Renal pelvis (tissue), 12 donors: ENCODE measurements at places on chromosomes 5 and 9. TPM values are rescaled to one million over a fixed set of nuclear protein-coding genes. Genes with fewer than 3 reads are reported as not detected.

- DNase-seq, result no peak
Measured at GRCh38 chr5:126373375-126374108, 49.7 kb upstream of the GRAMD2B start.

- no peak for DNase-seq
Measured at GRCh38 chr9:117249799-117250198, 165.1 kb downstream of the ASTN2 start.

CMYA5 gene
- polyA plus RNA-seq, result 17.7 TPM

DNA sequence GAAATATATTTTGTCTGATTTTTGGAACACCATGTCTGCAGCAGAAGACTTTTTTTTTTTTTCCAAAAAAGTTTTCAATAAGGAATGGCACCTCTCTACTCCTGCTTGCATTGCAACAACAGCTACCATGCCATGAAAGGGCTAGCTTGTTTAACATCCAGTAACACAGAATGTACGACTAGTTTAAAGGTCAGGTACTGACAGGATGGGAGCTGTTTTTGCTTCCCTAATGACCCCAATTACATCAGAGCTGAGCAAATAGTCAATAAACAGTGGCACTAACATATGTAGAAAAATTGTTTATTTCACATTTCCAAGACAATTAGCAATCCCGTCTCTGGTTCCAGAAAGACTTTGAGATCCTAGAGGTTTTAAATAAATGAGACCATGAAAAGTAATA, 693.8 kb downstream of the NR2F1-AS1 start:
- no peak for DNase-seq

- no peak for DNase-seq
Measured at GRCh38 chr9:33436445-33436844, 10.9 kb downstream of the AQP3 start.

UBTD2 gene
- 58.3 TPM for polyA plus RNA-seq

TIMD4 gene
- 0.46 TPM for polyA plus RNA-seq

TUSC1 gene
- polyA plus RNA-seq, result 17.4 TPM

- DNase-seq, result no peak
Measured at GRCh38 chr5:125578551-125578950, 832.1 kb upstream of the ZNF608 start.

GRCh38 chr5:92409134-92409533, 1026.0 kb upstream of the ARRDC3 start:
- no peak for DNase-seq

DNA sequence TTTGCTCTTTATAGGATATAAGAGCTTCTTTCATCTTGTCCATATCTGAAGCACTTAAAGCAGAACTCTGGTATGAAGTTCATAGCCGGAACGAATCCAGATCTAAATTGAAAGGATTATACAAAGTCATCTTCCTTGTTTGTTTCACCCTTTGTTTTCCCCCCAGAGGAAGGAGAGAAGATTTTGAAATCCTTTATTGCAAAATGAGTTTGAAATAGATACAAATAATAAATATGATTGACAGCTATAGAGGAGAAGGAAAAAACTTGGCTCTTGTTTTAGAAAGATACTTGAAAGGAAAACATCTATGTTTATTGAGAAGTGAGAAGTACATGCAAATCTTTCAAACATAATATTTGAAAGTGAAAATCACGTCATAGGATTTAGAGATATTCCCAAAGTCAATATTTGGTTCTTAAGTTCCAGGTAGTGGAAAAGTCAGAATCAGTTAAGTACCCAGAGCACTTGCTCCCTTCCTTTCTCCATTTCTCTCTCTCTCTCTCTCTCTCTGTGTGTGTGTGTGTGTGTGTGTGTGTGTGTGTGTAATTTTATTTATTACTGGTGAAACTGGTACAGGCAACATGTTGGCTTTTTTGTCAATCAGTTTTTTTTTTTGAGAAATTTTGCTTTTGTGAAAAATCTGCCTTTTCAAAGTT, 27.2 kb downstream of the PAM start:
- no peak for DNase-seq
